ENCODE measurements at places on chromosomes 11 and 22.

DNA sequence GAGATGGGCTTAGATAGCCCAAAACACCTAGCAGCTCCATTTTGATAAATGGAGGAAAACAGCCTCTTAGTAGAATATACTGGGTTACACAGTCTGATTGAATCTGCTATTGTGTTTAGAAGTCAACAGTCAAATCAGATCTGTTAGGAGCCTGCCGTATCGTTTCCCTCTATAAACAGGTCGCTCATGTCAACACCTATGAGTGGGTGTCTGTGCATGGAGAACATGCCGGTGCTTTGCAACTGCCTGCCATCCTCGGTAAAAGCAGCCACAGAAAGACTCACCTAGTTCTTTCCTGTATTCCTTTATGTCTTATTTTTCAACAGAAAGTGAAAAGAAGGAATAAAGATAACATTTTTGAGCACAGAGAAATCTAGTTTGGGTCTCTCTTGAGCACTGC, 99.4 kb downstream of the ETS1 start:
- DNase-seq: no peak

GRCh38 chr11:34449013-34449412, 10.3 kb downstream of the CAT start:
- DNase-seq: peak; percentile 46

DNA sequence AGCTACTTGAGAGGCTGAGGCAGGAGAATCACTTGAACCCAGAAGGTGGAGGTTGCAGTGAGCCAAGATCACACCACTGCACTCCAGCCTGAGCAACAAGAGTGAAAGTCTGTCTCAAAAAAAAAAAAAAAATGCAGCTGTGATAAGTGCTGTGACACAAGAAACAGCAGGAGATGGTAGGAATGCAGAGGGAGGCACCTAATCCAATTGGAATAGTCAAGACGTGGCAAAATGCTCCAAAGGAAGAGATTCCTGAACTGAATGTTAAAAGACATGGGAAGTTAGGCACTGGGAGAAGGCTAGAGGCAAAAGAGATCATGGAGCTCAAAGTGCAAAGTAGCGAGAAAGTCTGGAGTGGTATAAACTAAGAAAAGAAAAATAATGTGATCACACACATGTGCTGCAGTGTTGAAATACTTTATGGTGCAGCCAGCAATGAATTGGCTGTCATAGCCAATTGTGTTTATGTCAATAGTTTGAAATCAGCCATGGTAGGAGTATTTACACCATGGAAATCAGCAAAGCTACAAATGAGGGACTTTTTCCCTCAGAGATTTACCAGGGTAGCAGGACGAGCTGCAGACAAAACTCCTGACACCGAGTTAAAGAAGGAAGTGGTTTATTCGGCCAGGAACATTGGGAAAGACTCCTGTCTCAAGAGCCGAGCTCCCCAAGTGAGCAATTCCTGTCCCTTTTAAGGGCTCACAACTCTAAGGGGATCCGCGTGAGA, 40.9 kb upstream of the LIPT2 start:
- no peak for DNase-seq

DNA sequence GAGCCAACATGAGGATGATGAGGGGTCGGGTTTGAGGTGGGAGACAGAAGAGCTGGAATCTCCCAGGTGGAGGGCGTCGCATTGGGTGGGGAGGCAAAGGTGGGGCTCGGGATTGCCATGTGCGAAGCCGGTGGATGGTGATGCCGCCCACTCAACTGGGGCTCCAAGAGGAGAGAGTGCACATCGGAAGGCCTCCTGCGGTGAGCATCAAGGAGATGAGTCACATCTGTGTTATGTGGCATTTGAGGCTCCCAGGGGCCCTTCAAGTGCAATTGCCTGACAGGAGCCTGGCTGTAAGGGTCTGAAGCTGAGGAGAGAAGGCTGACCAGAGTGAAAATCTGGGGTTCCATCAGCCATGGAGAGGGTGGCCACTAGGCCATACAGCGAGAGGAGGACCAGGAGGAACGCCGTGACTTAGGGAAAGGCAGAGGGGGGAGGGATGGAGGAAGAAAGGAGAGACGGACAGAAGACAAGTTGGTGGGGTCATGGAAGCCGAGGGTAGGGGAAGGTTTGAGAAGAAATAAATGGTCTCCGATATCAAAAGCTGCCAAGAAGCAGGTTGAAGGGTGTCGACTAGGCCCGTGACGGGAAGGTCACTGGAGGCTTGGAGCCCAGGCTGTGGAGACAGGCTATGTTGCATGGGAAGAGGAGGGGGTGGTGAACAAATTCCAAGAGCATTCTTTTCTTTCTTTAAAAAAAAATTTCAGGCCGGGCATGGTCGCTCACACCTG, 21.3 kb downstream of the RASD2 start:
- DNase-seq: peak; percentile 17

GRCh38 chr11:68040101-68040956, 1.5 kb downstream of the TCIRG1 start:
- peak; percentile 77 for DNase-seq

DNA sequence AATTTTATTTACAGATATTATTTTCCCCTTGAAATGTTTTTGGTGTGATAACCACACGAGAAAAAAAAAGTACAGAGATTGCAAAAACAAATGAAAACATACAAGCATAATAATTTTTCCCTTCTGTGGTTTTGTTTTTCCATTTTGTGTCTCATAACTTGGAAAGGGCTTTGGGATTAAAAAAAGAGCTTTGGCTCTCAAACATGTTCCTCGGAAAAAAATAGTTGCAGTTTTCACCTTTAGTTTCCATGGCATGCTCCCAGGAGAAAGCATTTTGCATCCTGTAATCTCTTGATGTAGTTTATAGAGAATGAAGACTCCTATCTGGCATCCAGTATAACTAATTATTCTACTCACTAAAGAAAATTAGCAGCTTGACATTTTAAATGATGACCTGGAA, 362.1 kb upstream of the PDGFD start:
- DNase-seq: no peak

DNA sequence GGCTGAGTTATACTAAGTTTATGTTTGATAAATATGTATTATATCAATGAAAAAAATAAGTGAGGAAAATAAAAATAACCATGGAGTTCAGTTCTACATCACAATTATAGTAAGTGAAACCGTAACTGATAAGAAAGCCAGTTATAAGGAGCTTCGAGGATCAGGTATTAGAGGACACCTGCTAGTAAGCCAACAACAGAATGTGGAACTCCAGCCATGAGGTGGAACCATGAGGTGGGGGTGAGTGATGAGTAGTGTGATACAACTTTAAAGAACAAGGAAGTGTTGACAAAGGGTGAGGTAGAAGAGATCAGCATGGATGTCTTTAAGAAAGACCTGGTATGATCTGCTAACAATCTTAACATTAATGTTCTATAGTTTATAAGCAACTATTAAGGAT, 452.9 kb downstream of the GUCY1A2 start:
- no peak for DNase-seq

GRCh38 chr11:9280655-9281301, 15.6 kb upstream of the DENND5A start:
- peak; percentile 80 for DNase-seq

DNA sequence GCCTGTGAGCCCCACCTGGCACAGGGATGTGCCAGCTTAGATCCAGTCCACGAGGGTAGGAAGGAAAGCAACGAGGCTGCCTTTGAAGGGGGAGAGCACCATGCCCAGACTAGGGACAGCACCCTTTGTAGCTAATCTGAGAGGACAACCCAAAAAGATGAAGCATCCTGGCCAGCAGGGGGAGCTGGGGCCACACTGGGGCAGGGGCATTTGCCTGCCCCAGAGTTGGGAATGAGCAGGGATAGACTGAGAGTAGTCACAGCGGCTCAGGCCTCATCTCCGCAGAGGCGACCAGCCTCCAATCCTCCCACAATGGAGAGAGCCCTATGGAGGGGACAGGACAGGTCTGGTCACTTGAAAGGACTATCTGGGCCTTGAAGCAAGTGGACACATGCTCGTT, 16.4 kb downstream of the LMO1 start:
- DNase-seq: peak; percentile 12

DNA sequence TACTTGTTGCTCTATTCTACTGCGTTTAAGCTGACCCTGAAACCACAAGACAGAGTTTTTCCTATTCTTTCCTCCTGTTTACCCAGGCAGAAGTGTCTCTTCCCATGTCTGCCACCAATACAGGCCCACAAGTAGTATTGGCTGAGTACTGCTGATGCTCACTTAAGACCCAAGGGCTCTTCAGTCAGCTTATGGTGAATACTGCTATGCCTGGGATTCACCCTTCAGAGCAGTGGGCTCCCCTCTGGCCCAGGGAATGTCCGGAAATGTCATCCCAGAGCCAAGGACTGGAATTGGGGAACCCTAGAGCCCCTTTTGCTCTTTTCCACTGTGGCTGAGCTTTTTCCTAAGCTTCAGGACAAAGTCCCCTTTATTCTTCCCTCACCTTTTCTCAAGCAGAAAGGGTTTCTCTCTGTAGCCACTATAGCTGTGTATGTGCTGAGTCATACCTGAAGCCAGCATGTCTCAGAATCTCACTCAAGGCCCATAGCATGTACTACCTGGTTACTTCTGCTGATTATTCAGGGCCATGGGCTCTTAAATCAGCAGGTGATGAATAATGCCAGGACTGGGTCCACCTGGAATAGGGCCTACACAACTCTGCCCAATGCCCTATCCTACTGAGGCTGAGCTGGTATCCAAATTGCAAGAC, 745.8 kb upstream of the ANO5 start:
- no peak for DNase-seq

GRCh38 chr22:40721266-40721665, 42.0 kb downstream of the MCHR1 start:
- no peak for DNase-seq

GRCh38 chr11:71935338-71935925, 6.6 kb downstream of the RNF121 start:
- DNase-seq: no peak

- DNase-seq: peak; percentile 60
Observed at GRCh38 chr11:118892964-118893363, 9.3 kb downstream of the CXCR5 start.

- no peak for DNase-seq
Observed at GRCh38 chr22:37827056-37827455, 3.9 kb downstream of the GALR3 start.

DNA sequence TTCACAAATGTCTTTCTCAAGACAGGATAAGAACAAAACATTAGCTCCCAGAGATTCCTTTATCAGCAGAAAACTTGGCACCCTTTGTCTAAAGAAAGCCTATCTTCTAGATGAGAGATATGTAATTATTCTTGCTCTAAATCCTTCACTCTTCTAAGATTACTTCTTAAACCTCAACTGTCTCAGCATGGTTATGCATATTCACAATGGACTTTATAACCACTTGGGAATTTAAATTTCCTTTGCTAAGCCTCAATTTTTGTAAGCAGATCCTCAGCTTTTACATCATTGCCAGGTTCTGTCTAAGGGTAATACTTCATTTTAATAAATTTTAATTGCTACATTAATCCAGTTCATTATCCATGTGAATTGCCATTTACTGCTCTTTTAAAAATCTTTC, 433.6 kb upstream of the DDI1 start:
- DNase-seq: no peak

GRCh38 chr11:1234771-1235305, 12.0 kb downstream of the MUC5B start:
- no peak for DNase-seq

GRCh38 chr22:43820651-43821305, 8.7 kb upstream of the EFCAB6 start:
- DNase-seq: no peak

DNA sequence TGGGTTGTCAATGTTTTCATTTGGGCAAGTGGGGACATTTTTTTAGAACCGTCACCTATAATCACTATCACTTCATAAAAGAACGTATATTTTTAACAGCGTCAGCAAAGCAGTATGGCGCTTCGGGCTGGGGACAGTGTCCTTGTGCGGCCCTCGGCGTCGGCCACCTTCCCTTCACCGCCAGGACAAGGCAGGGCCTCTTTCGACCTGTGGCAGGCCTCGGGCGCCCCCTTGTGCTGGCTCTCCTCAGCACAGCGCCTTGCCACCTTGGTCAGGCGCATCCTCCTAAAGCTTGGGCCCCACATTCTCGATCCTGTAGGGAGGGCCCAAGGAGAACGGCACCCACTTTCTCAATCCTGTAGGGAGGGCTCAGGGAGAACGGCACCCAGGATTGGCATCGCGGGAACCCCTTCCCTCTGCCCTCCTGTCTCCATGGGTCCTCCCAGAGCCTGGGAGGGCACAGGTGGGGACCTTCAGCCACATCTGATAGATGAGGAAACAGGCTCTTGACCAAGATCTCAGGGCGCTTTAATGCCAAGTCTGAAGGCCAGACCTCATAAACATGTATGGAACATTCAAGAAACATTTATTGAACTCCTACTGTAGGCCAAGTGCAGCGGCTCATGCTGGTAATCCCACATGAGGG, 11.5 kb upstream of the FADD start:
- peak; percentile 27 for DNase-seq

DNA sequence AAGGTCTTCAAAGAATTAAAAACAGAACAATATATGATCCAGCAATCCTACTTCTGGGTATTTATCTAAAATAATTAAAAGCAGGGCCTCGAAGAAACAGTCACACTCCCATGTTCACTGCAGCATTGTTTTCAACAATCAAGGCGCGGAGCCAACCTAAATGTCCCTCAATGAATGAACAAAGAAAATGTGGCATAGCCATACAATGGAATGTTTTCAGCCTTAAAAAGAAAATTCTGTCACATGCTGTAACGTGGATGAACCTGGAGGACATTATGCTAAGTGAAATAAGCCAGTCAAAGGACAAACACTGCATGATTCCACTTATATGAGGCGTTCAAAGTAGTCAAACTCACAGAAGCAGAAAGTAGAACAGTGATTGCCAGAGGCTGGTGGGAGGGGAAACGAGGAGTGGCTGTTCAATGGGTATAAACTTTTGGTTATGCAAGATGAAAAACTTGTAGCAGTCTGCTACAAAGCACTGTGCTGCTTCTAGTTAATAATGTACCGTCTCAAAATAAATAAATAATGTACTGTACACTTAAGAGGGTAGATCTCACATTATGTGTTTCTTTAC, 41.2 kb downstream of the SNX19 start:
- no peak for DNase-seq

DNA sequence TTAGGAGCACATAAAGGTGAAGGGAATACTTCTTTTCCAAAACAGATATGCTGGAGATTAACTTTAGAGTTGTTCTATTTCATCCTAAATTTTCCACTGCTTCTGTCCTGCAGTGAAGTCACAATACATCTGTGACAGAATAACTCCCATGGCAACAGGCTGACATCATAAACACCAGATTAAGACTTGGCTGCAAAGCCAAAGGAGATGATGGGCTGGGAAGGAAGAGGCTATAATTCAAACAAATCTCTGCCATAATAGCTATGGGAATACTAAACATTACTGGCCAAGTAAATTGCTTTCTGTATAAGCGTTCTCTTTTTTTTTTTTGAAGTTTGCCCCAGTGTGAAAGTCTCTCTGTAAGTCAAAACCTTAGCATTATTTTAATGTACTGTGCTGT, 107.7 kb downstream of the CADM1 start:
- no peak for DNase-seq

DNA sequence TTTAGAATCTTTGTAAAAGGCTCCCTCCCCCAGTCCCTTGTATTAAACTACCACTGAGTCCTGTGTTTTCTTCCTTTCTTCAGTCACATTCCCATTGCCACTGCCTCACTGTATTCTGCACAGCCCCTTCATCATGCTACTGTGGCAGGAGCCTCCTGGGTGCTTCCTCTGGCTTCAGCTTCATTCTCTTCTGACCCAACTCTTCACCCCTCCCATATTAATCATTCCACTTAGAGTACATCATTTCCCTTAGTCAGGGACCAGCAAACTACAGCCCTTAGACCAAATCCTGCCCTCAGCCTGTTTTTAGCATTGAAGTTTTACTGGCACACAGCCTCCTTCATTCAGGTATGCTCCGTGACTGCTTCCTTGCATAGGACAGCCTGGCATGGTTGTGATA, 127.7 kb upstream of the MTNR1B start:
- no peak for DNase-seq
